ENCODE measurements at places on chromosomes 2 and 18. TPM values are rescaled to one million over a fixed set of nuclear protein-coding genes. Genes with fewer than 3 reads are reported as not detected.

- peaks cover 47% of the 10 kb centered on the region for H3K4me1 ChIP-seq
- peaks cover 50% of the 10 kb centered on the region for H3K36me3 ChIP-seq
- H3K27ac ChIP-seq = peak overlapping the region; percentile 96
Measured at GRCh38 chr18:9135912-9136314, 668 bp upstream of the ANKRD12 start.

DNA sequence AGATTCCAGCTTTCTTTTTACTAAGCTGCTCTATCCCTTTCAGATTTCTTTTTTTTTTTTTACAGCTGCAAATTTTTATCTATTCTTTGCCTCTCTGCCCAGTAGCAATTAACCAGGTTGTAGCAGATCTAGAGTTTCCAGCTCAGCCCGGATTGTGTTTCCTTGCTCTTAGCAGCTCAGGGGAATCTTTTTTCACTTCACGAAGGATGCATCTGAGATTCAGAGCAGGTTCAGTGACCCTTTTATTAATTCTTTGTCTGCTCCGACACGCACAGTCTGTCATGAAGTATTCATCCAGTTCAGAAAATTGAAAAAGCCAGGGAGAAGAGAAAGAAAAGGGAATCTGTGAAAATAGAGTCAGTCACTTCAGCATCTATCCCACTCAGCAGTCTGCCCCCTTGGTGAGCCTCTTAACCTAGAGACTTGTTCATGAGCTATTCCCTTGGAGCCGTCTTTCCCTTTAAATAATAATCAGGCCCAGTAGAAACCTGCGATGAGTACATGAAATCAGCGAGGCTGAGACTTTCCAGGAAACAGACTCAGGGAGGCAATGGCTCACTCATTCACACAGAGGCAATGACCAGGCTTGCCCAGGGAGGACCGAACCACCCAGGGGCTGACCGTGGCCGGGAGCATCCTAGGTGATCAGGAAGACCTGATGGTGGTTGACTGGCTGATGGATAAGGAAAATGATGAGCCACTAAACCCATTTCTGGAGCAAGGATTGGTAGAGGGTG is 103.4 kb upstream of the ITGA6 start:
- H3K27ac ChIP-seq = no peak overlapping the region
- no peaks in the 10 kb centered on the region for H3K4me1 ChIP-seq
- H3K36me3 ChIP-seq = no peaks in the 10 kb centered on the region
- no peak overlapping the region for H3K4me3 ChIP-seq
- no peak for DNase-seq

DNA sequence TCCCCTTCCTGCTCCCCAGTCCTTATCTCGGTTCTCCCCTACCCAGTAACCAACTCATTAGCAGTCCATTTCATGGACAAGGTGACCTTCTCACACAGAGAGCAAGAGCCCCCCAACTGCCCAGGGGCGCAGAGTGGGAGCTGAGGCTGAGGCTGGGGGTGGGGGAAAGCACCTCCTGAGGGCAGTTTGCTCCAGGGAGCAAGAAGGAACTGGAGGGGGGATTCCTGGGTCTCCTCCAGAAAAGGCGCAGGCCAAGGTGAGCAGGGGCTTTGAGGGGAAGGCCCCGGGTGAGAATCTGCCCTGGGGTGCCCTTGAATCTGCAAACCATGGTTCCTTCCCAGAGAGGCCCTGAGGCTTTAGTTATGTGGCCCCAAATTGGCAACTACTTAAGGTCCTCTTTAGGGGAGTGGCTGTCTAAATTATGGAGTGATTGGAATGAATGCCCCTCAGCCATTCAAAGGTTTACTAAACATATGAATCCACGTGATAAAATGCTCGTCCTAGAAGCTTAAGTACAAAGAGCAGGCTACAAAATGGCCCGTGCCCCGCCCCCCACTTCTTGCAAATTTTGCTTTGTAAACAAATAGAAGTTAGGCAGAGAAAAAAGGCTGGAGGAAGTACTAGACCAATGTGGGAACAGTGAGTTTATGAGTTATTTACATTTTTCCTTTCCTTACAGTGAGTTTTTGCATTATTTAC is 123.5 kb upstream of the HS6ST1 start:
- H3K27me3 ChIP-seq = peaks cover 4% of the 10 kb centered on the region
- no peaks in the 10 kb centered on the region for H3K4me1 ChIP-seq
- no peak for DNase-seq

DNA sequence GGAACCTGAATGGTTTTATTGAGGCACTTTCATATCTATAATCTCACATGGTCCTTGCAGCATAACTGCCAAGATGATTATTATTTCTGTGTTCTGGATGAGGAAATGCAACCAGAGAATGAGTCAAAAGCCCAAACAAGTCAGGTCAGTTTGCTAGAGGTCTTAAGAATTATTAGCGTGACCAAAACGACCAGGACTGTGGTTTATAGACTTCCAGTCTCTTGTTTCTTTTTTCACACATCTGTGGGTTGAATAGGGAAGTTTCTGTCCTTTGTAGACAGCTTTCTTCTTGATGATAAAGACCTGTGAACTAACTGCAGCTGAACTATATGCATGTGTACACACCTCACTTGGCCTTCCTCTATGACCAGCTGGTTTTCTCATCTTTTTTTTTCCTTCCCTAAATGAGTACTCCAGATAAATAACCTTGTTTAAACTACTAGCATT is 13.9 kb downstream of the ADAM23 start:
- no peak for DNase-seq
- H3K27ac ChIP-seq = no peak overlapping the region
- H3K27me3 ChIP-seq = peaks cover 12% of the 10 kb centered on the region
- no peak overlapping the region for H3K4me3 ChIP-seq
- H3K4me1 ChIP-seq = no peaks in the 10 kb centered on the region
- no peaks in the 10 kb centered on the region for H3K36me3 ChIP-seq

- no peak for DNase-seq
- H3K27me3 ChIP-seq = no peaks in the 10 kb centered on the region
- peaks cover 89% of the 10 kb centered on the region for H3K36me3 ChIP-seq
- no peaks in the 10 kb centered on the region for H3K4me1 ChIP-seq
- no peak overlapping the region for H3K4me3 ChIP-seq
Measured at GRCh38 chr2:74889159-74889558, 55.2 kb downstream of the HK2 start.

GRCh38 chr2:24179683-24180082 is 4.8 kb downstream of the FAM228A start:
- DNase-seq = no peak
- H3K27me3 ChIP-seq = no peaks in the 10 kb centered on the region
- no peak overlapping the region for H3K4me3 ChIP-seq
- peaks cover 4% of the 10 kb centered on the region for H3K4me1 ChIP-seq
- no peaks in the 10 kb centered on the region for H3K36me3 ChIP-seq

DNA sequence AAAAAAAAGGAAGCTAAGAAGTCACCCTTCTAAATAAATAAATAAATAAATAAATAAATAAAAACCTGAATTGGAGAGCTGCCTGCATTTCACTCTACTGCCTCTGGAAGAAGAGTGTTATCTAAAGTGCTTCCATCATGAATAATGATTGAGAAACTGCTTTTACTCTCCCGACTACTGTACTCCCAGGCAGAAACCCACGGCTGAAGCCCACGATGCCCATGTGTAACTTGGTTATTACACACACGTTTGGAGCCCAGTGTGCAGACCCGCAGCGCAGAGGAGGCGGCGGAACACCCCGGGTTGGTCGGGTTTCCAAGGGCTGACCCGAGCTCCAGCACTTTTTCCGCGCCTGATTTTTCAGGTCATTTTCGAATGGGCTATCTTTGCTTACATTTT is 697 bp upstream of the SPATS2L start:
- peak; percentile 20 for DNase-seq
- peaks cover 2% of the 10 kb centered on the region for H3K36me3 ChIP-seq
- H3K27ac ChIP-seq = peak overlapping the region; percentile 87
- peaks cover 21% of the 10 kb centered on the region for H3K4me1 ChIP-seq
- H3K4me3 ChIP-seq = peak overlapping the region; percentile 80
- peaks cover 16% of the 10 kb centered on the region for H3K27me3 ChIP-seq

DNA sequence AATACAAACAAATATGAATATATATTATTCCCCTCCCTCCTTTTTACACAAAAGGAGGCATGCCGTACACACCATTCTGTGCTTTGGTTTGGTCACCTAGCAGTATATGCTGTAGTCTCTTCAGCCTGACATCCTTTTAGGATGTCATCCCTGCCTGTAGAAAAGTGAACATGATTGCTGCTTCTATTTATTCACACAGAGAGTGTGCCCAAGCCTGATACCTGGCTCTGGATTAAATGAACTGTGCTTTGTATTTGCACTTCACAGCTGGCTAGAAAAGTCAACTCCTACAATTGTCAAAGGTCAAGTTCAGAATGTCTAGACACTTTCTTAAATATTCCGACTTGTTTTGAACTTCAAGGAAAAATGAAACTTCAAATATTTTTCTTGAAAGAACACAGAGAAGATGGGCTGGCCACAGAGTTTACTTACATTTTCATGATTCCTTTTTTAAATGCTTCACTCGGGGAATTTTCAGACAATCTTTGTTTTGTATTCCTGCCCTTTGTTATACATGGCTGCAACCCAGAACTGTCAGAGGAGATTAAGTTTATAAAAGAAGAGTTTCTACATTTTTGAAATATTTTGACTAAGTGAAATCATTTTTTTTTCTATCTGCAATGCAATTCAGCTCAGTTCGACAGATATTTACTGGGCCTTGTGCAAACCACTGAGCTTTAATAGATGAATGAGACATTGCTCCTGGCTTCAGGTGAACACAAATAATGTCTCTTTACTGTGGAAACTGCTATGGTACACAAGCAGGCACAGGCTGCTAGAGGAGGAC is 33.5 kb downstream of the DAPL1 start:
- no peak overlapping the region for H3K27ac ChIP-seq
- no peak for DNase-seq
- no peak overlapping the region for H3K4me3 ChIP-seq
- peaks cover 7% of the 10 kb centered on the region for H3K27me3 ChIP-seq
- H3K36me3 ChIP-seq = no peaks in the 10 kb centered on the region
- no peaks in the 10 kb centered on the region for H3K4me1 ChIP-seq

DNA sequence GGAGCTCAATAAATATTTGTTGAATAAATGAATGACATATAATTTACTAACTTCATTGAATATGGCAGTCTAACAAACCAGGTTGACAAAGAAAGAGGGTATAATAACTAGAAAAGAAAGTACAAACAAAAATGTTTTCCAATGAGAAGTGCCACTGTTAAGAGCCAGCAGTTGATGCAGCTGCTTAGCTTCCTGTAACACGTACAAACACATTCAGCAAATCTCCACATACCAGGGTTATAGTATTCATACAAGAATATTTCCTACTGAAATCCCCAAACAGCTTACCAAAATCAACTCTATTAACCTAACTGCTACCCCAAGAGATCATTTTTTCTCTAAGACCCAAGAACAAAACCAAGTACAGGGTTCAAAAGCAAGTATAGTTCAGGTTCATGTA is 77.7 kb downstream of the THADA start:
- peaks cover 33% of the 10 kb centered on the region for H3K4me1 ChIP-seq
- H3K4me3 ChIP-seq = no peak overlapping the region

DNA sequence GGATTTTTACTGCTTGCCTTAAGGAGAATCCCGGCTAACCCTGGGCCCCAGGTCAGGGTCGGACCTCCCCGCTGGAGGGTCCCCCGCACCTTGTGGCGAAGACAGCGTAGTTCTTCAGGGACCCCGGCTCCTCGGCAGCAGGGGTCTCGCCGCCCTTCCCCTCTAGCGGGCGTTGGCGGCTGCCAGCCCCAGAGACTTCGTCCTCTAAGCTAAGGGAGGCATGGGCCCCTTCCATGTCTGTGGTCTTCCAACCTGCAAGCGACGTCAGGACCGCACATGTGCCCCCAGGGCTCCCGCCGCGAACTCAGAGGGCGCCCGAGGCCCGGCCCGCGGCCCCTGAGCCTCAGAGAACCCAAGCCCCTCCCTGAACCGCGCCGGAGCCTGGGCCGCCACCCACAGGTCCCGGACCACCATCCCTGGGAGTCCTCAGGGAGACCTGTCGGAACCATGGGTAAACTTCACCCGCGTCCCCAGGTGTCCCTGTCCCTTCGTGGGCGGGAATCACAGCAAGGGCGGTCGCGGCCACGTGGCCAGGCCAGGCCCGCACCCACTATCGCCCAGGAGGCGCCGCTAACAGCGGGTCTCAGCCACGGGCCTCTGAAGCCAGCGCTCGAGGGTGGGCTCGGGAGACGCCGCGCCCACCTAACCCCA is 562 bp downstream of the ANKMY1 start:
- DNase-seq = no peak
- peaks cover 31% of the 10 kb centered on the region for H3K36me3 ChIP-seq
- H3K4me1 ChIP-seq = peaks cover 44% of the 10 kb centered on the region
- H3K4me3 ChIP-seq = peak overlapping the region; percentile 33
- no peaks in the 10 kb centered on the region for H3K27me3 ChIP-seq
- no peak overlapping the region for H3K27ac ChIP-seq

DNA sequence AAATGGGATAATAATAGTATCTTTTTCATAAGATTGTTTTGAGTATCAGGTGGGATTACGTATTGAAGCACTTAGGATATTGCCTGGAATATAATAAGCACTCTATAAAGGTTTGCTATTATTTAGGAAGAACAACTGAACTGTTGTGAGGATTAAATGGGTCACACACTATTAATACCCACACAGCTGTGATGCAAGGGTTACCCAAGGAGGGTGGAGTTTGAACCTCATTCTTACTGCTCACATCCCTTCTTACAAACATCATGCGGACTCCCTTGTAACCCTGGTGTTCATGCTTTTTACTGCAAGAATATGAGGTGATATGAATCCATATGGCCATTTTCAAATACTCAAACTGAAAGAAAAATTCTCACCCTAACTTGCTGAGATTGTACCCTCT is 113.5 kb downstream of the KCTD1 start:
- no peaks in the 10 kb centered on the region for H3K36me3 ChIP-seq
- no peak for DNase-seq
- H3K4me1 ChIP-seq = no peaks in the 10 kb centered on the region
- no peak overlapping the region for H3K27ac ChIP-seq
- peaks cover 8% of the 10 kb centered on the region for H3K27me3 ChIP-seq

- peak; percentile 77 for DNase-seq
- peaks cover 29% of the 10 kb centered on the region for H3K27me3 ChIP-seq
- no peak overlapping the region for H3K4me3 ChIP-seq
- H3K27ac ChIP-seq = no peak overlapping the region
Measured at GRCh38 chr2:70785137-70785911, 5.1 kb downstream of the FIGLA start.

The SEC11C gene
- 70.2 TPM for total RNA-seq

The EFHD1 gene
- total RNA-seq = not detected

The CHRNG gene
- total RNA-seq = not detected

The SFTPB gene
- not detected for total RNA-seq

The FBXO36 gene
- total RNA-seq = 1.5 TPM

The SERPINB10 gene
- not detected for total RNA-seq

Data from activated CD4-positive, alpha-beta T cell treated with anti-CD3 and anti-CD28 coated beads for 36 hours (primary cell).